ENCODE measurements at places on chromosomes 1 and 21.

- no peak for DNase-seq
Observed at GRCh38 chr1:109918671-109919070, 8.0 kb downstream of the CSF1 start.

DNA sequence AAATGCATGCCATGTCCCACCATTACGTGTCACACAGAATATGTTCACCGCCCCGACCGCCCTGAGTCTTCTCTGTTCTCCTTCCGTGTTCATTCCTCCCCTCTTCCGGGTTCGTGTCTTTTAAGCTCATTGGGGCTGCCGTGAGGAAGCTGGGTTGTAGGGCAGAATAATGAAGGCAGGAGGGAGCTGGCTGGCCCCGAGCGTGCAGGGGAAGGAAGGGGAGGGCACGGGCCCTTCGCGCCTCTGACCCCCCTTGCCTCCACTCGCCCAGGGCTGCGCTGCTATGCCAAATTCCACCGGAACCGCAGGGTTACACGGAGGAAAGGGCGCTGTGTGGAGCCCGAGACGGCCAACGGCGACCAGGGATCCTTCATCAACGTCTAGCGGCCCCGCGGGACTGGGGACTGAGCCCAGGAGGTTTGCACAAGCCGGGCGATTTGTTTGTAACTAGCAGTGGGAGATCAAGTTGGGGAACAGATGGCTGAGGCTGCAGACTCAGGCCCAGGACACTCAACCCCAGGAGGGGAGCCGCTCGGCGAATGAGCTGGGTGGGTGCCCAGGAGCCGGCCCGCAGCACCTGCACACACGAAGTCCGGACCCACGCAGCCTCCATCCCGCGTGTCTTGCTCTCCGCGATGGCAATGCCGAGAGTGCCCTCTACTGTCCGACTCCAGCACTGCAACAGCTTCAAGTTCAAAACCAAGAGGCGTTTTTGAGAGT, 16.5 kb upstream of the AGTRAP start:
- DNase-seq = no peak

DNA sequence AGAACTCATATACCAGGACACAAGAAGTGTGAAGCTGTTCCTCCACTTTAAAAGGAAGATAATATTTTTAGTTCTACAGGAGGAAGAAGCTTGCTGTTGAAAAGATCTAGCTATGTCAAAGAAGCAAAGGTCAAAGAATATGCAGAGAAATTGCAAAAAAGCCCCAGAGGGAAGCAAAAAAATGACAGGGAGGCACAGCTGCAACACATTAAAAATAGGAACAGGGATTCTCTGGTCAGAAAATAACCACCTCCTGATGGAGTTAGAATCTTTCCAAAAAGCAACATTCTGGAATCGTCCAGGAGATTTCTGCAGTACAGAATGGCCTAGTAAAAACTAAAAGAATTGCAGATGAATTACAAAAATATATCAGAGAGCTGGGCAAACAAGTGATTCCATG, 238.9 kb upstream of the PRMT6 start:
- DNase-seq = no peak

DNA sequence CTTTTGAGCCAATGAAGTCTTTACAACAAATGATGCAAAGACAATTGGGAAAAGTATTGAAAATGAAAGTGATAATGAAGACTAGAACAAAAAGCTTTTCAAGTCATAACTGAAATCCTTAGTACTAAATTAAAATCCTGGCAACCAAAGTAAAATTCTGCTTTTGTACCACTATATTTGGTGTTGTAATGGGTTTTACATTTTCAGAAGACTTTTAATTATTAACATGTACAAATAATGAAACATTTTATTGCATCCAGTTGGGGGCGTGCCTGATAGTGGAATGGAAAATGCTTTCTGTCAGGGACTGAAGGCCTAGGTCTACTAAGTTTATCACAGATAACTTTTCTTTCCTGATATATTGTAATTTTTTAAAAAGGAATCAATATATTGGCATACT, 89.4 kb downstream of the SDCCAG8 start:
- no peak for DNase-seq

DNA sequence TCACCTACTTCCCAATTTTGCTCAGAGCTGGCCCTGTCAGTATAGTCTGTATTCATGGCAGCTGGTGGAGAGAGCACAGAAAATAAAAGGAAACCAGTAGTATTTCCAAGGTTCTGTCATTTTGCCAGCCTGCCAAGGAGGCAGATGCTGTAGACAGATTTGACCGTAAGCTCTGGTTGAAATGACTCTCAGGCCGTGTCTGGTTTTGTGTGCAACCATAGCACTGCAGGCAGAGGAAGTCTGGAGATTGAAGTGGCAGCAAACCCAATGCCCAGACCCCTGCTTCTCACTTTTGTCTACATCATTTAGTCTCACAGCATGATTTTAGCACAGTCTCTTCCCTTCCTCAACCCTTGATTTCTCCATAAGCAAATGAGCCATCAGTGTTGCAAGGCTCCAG, 291.7 kb downstream of the PAPPA2 start:
- no peak for DNase-seq

DNA sequence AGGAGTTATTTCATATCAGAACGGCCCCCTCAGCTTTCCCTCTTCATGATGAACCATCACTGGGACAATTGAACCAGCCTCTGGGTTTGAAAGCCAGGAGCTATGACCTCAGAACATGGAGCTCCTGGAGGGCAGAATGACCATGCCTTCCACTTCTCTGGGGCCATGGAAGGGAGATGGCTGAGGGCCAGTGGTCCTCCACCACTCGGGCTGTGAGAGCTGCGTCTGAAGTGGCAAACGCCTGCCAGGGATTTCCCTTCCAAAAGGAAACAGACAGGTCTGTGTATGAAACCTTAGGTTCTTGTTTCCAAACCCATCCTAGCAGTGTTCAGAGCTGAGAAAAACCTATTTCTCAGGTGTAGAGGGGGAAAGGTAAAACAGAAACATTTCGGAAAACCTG, 22.5 kb downstream of the PKP1 start:
- no peak for DNase-seq

DNA sequence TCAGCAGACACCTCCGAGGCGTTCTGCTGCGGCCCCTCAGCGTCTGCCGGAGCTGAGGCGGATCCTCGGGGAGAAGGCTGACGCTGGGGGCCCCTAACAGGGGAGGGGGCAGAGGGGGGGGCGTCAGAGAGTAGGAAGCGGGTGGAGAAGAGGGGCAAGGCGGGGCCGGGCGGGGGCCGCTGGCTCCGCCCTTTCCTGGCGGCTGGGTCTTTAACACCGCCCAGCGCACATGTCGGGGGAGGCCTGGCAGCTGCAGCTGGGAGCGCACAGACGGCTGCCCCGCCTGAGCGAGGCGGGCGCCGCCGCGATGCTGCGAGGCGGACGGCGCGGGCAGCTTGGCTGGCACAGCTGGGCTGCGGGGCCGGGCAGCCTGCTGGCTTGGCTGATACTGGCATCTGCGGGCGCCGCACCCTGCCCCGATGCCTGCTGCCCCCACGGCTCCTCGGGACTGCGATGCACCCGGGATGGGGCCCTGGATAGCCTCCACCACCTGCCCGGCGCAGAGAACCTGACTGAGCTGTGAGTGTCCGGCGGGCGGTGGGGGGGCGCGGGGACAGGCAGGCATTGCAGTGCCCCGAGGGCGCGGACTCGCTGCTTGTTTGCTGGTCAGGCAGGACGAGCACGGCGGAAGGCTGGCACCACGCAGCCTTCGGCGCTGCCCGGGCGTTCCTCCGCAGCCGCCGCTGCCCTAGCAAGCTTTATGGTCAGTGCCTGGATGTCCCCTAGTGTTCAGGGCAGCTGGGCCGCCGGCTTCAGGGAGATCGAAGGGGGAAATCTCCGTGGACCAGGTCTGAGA, at the start of gene NTRK1:
NTRK1 (plus strand) TSS at position 238 of the 796 bp plus-strand sequence; CDS start at position 308, 70 bp downstream.
- DNase-seq = peak; percentile 73

DNA sequence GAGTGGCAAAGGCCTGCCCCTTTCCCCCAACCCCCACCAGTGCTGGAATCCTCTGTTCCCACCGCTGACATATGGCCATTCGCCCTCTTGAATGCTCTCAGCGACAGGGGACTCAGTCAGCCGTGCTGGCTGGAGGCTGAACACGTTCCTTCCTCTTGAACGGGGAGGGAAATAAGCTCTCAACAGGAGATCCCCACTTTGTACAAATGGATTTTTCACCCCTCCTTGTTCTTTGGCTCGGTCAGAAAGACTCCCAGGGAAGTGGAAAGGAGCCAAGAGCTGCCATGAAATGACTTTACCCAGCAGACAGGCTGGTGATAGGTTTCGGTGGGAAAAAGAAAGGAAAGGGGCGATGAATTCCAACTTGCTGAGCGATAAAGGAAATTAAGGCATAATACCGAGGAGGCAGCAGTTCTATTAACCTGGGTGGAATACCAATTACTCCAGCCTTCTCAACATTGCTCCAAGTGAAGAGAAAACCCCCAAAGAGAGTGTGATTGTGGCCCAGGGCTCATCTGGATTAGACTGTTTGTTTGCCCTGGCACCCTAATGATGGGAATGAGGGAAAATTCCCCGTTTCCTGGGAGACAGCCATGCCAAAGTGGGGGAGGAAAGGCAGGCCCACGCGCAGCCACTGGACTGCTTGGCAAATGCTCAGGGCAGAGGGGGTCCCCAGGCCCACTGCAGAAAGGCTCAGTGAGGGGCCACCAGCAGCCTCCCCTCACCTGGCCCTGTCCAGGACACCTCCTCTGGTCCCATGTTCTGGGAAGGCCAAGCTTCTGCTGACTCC, 23.9 kb downstream of the LRP8 start:
- DNase-seq = no peak

DNA sequence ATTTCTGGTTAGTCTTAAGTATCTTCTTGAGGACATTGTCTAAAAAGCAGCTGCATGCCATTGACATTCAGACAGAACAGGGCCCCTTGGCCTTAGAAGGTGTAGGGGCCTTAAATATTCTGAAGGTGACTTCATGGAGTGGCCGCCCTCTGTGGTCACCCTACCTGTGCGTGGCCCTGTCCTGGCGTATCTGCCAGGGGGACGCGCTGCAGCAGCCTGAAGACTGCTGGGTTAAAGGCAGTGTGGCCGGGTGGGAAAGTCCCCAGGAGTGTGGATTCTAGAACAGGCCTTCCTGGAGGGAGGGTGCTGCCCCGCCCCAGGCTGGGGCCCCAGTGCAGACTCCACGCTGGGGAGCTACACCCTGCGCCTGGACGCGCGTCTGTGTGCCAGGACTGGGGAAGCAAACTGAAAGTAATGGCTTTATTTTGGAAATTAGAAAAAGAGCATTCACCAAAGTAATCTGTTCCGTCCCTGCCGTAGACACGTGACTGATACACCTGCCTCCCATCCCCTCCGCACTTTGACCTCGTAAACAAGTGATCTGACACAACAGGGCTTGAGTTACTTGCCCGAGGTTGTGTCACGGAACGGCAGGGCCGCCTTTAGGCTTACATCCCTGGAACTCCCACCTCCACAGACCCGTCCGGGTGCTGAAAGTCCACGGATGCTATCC, 1.8 kb downstream of the AGPAT3 start:
- no peak for DNase-seq

GRCh38 chr1:235416662-235417049, 49.4 kb downstream of the TBCE start:
- no peak for DNase-seq

GRCh38 chr1:47647327-47647845, 209.5 kb downstream of the FOXD2 start:
- DNase-seq = no peak

DNA sequence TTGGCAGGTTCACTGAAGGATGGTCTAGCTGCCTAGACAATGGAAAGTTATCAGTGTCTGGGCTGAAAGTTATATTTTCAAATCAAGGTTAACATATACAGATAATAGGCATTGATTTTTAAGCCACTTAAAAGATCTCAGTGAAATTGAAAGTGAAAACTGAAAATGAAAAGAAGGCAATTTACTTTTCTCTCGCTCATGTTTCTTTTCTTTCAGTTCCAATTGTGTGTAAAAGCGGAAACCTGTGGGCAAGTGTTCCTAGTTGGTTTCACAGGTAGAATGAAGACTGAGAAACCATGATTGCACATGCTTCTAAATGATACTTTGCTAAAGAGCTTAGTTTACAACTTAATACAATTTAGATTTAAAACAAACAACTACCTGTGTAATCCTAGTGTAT, 383.7 kb downstream of the ZP4 start:
- DNase-seq = no peak

DNA sequence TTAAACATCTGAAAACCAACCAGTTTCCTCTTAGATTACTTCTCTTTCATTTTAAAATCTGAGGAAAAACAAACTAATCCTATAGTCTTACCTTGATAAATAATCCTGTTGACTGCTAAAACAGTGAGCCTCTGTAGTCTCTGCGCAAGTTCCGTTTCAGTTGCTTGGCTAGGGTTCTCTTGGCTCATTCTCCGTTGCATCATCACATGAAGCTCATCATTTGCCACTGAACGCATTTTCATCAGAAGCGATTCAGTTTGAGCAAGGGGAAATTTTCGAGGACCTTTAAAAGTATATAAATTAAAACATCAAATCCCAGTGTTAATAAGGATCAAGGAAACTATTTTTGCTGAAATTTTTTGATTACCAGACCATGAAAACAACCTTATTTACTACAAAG, 96.7 kb upstream of the GNG4 start:
- DNase-seq = no peak

DNA sequence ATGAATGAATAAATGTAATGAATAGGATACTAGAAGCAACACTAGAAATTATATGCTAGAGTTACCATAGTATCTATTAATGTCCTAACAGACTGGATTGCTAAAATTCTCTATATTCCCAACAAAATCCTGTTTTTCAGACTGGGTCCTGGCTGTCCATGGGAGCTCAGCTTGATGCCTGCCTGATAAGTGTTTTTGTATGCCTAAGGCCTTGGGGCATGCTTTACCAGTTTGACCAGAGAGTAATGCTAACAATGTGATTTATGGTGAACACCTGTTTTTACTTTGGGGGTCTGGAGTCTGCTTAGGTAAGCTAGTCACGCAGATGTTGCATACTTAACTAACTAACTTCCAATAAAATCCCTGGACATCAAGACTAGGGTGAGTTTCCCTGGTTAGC, 318.8 kb upstream of the DEPDC1 start:
- DNase-seq = no peak
